ENCODE measurements at places on chromosomes 13 and 19. TPM values are rescaled to one million over a fixed set of nuclear protein-coding genes. Genes with fewer than 3 reads are reported as not detected.

Gene MBD3L3
- total RNA-seq, result not detected

Gene KRTDAP
- not detected for total RNA-seq

Gene SIGLEC10
- 1.9 TPM for total RNA-seq

Gene FOSB
- total RNA-seq, result 1.3 TPM

Gene FRY
- 122 TPM for total RNA-seq

Gene KLK3
- not detected for total RNA-seq
